Astrocyte (in vitro differentiated cells and primary cell): ENCODE measurements at places on chromosomes 2 and 18.
A peak's percentile ranks its signal among the peaks of the same experiment; 100 is the strongest.

DNA sequence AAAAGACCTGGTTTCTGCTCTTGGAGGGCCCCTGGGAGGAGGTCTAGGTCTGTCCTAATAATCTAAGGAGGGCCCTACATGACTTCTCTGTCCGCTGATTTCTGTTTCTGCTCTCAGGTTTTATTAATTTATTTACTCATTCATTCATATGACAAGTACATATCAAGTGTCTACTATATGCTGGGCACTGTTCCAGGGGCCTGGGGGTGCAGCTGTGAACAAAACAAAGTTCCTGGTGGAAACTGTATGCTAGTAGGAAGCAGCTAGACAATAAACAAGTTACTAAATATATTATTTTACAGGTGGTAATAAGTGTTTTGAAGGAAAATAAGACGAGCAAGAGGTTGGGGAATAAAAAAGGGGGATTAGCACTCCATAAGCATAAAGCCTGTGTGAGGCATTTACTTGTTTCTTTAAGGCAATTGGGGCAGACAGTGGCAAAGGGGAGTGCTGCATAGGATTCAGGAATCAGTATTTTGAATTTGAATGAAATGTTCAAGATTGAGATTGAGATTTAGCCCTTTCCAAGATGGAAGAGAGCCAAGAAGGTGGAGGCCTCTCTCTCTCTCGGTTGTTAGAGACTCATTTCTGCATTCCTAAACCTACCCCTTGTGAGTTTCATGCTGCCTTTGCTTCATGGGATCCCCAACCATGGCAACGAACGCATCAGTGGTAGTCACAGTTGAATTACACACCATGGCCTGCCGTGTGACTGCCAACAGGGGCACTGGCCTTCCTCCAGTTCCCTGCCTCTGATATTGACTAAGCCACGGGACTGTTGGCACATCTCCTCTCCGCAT lies 28.3 kb downstream of the DRC1 start:
- H3K27me3 ChIP-seq: no peaks in the 10 kb centered on the region
- H3K4me3 ChIP-seq: no peak overlapping the region
- no peaks in the 10 kb centered on the region for H3K4me1 ChIP-seq

DNA sequence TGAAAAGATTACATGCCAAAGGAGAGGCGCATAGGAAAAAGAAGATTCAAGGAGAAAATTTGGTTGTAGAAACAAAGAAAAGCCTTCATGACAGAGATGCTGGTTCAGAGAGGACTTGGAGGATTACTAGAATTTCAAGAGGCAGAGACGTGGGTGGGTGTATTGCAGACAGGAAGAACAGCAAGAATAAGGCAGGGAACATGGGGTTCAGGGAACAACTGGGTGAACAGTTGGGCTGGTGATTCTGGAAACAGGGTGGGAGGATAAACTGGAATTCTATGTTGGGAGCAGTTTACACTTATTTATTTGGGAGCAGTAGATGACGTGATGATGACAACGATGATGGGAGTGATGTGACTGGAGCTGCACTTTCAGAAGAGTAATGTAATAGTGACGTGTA lies 18.4 kb upstream of the GMCL1 start:
- H3K27ac ChIP-seq: no peak overlapping the region
- no peak for DNase-seq
- H3K4me1 ChIP-seq: no peaks in the 10 kb centered on the region

DNA sequence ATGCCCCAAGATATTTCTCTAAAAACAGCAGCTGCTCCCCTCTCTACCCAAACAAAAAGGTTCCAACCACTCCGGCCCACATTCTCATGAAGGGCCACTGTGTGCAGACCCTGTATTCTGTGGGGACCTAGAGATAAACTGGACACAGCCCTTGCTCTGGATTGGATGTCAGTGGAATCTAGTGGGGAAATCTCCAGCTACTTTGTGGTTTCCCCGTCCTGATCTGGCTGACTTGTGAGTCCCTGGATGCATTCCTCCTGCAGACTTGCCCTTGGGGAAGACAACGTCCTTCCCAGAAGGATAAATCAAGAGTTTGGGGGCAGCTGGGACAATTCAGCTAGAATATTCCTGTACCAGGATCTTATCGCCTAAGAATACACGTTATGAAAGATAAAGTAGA lies 151.1 kb downstream of the FSHR start:
- peak; percentile 25 for DNase-seq
- no peak overlapping the region for H3K27ac ChIP-seq
- H3K4me1 ChIP-seq: no peaks in the 10 kb centered on the region
- H3K4me3 ChIP-seq: no peak overlapping the region
- H3K27me3 ChIP-seq: no peaks in the 10 kb centered on the region

DNA sequence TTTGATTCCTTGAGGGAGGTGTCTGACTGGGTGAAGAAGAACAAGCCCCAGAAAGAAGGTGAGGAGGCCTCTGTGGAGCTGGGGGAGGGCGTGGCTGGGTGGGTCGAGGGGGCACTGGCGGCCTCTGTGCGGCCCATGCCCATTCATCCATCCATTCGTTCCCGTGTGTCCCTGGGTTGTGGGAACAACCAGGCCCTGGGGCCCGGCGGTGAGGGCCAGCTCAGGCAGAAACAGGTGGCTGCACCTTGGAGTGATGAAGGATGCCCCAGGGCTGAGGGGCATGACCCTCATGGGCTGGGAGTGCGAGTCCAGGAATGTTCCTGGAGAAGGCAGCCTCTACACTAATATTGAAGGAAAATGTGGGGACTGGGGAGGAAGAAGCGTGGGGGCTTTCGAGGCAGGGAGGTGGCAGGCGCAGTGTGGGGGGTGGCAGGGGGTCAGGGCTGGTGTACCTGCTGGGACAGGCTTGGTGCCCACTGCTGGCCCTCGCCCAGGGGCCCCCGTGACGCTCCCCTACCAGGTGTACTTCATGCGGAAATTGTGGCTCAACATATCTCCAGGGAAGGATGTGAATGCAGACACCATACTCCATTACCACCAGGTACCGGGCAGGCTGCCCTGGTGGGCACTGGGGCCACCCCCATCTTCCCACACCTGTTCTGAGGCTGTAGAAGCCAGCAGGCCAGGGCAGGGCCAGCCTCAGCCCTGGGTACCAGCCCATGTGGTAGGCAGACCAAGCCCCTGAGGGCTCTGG lies 11.2 kb upstream of the GPR17 start:
- H3K27ac ChIP-seq: no peak overlapping the region
- no peaks in the 10 kb centered on the region for H3K36me3 ChIP-seq
- no peak for DNase-seq
- no peaks in the 10 kb centered on the region for H3K27me3 ChIP-seq
- H3K4me1 ChIP-seq: peaks cover 14% of the 10 kb centered on the region

DNA sequence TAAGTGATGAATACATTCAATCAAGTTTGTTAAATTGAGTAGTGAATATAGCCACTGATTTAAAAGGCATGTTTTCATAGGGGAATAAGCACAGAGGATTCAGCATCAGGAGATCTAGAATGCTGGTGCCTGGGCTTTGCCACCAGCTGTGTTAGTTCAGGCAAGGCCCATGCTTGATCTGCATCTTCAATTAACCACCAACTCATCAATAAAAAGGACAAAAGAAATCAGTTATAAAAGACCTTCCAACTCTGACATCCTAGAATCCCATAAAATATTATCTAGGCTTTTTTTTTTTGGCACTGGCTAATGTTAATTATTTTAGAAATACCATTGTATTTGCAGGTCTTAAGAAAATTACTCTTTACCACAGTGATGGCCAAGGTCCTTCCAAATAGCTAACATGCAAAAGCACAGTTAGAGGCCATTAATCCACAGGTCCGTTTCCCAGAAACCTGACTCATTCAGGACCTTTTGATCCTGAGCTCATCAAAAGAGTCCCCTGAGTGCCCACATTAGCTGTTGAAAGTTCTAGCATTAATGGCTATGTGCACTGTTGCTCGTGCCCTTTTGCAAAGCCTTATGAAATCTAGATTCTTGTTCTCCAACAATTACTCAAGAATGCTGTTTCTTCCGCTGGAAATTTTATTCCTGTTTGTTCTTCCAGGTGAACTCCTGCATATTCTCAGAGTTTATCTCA lies 170.0 kb downstream of the CYRIA start:
- no peaks in the 10 kb centered on the region for H3K4me1 ChIP-seq
- H3K36me3 ChIP-seq: no peaks in the 10 kb centered on the region
- DNase-seq: no peak
- H3K4me3 ChIP-seq: no peak overlapping the region
- H3K27me3 ChIP-seq: no peaks in the 10 kb centered on the region

DNA sequence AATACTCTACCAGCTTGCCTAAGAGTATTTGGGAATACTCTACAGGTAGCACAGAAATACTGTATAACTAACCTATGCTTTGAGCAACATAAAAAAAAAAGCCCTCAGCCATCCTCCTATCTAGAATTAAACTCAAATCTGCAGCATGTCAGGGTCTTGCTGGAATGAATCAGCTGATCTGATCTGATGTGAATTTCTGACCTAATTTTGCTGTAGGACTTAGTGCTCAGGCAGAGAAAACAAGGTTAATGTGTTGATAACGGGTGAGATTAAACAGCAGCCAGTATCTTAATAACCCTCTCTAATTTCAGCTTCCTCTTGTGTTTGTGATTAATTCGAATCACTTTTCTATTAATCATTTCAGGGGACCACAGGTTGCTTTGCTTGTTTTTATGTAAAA lies 16.3 kb downstream of the NYAP2 start:
- H3K36me3 ChIP-seq: no peaks in the 10 kb centered on the region
- H3K27me3 ChIP-seq: no peaks in the 10 kb centered on the region
